ENCODE measurements at places on chromosomes 3 and 15.

DNA sequence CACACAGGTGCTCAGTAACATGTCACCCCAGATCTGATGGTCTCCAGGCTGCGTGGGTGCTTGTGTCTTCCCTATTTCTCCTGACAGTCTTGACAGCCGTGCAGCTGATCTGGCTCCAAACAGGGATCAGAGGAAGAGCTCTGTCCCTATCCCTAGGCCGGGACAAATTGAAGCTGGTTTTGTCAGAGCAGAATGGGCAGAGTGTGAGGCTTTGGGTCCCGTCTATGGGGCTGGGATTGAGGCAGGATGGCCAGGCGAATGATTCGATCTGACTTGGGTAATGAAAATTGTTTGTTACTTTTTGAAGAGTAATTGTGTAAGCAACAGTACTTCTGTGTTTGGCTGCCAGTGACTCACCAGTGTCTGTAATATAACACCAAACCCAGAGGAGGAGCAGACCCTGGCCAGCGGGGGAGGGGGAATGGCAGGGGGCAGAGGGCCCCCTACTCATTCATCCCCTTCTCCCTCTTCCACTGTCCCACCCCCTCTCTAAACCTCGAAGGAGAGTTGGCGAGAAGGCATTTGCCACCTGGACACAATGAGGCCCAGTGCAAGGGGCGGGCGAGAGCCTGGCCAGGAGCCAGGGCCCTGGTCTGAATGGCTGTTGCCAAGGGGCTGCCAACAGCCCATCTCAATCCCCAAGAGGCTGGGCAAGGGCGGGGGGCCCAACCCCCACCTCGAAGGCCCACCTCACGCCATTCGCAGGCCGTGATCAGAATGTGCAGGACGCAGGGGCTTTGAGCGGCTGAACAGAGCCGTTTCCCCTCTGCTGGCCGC is 4.9 kb upstream of the MAGEF1 start:
- DNase-seq: peak; percentile 39

DNA sequence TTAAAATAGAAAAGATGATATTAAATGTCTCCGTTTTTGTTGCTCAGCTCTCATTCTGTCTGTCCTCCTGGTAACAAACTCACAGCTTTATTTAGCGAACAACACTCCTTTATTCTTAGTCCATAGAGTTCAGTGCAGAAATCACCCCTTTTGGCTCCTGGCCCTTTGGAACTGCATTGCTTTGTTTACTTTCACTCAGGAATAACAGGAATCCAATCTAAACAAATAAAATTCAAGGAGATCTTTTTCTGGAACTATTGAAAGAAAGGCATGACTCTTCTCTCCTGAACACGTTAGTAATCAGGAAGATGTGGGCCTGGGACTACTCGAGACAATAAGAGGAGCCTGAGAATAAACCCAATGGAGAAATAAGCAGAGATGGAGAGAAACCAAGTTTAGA is 409.2 kb downstream of the DIPK2A start:
- DNase-seq: no peak

DNA sequence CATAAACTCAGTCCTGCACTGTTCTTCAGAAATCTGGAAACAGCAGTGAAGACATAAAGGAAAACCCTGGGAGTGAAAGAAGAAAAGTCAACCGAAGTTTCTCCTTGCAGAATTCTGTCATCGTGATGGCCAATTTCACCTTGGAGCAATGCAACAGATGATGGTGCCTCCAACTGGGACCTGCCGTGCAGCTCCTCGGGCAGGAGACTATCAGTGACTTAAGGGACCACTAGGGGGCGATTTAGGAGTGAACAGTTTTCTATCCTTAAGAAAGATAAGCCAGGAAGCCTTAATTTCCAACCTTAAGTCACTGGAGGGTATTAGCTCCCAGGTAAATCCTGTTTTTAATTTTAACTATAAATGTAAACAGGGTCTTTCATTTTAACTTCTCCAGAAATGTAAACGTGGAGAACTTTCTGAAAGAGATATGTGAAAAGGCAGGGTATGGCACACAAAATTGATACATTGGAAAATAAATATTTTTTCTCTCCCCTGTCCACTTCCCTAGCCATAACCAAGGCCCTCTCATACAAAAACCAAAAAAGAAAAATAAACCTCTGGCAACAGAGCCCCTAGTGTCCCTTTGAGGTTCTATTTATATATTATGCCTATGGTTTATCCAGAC is 116.3 kb downstream of the PDZRN3 start:
- DNase-seq: peak; percentile 43

- DNase-seq: no peak
Measured at GRCh38 chr3:134998158-134998557, 203.1 kb downstream of the EPHB1 start.

DNA sequence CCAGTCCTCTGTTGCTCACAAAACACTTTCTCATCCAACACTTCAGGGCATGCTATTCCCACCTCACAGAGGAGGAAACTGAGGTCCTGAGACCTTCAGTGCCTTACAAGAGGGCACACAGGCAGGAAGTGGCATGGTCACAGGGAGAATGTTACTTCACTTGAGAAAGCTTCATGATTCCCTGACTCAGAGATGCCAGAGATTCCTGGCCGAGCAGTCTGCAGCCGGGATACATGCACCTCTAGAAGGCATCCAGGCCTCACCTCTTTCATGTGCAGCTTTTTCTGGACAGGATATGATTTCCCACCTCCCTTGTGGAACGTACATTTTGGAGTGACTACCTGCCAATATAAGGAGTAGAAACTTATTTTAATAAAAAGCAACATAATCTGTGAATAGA is 2.8 kb upstream of the SST start:
- no peak for DNase-seq

GRCh38 chr3:101063401-101063800 is 70.2 kb upstream of the ABI3BP start:
- DNase-seq: no peak

DNA sequence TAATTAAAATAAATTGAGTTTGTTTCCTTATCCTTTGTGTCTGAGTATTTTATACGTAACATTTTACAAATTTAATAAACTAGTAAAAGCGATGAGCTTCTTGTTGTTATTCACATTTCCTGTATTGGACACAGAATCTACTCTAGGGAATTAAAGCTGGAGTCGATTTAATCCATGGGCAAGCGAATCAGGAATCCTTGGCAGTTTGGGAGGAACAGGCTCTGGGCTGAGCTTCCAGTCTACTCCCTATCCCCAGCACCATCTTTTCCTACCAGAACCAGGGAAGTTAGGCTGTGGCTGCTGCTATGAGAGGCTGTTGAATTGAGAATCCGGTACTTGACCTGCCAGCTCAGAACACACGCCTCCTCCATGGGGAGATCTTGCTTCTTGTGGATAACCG is 437.3 kb upstream of the TPM1 start:
- DNase-seq: no peak

GRCh38 chr3:107441617-107442016 is 64.4 kb downstream of the CCDC54 start:
- DNase-seq: no peak

DNA sequence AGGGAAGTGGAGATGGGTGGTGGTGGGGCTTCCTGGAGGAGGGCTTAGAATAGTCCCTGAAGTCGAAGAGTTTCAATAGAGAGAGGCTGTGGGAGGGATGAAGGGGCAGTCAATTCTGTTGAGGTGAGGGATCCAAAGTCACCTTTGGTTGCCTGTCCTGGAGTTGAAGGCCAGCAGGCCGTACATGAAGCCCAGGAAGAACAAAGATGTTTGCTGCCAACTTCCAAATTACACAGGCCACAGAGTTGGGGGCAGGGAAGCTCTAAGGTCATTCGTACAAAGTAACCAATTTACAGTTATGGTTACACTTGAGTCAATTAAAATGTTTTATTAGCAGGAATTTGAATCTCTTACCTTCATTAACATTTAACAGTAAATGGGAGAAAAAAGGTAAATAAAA is 77.9 kb downstream of the FOXB1 start:
- DNase-seq: no peak

- no peak for DNase-seq
Measured at GRCh38 chr3:77407441-77407840, 367.5 kb downstream of the ROBO2 start.

DNA sequence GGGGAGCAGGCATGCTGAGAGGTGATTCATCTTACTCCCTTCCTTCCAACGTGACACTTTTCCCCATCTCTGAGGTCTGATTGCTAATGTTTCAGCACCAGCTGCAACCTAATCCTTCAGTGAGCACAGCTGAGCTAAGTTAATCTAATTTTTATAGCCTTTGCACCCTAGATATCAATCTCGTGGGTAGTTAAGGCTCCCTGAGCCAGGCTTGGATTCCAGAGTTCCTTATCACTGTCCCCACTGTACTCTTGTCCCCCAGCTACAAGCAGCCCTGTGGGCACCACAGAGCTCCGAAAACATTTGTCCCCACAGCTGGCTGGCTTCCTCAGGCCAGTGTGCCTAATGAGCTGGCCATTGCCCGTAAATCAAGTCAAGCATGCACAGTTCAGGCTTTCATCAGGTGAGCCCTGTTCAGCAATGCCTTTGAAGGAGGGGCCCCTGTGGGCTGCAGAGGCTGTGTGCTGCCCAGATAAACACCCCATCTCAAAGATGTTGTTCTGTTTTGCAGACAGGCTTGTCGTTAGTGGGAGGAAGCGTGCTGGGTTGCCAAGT is 376.9 kb upstream of the RASGRP1 start:
- no peak for DNase-seq

DNA sequence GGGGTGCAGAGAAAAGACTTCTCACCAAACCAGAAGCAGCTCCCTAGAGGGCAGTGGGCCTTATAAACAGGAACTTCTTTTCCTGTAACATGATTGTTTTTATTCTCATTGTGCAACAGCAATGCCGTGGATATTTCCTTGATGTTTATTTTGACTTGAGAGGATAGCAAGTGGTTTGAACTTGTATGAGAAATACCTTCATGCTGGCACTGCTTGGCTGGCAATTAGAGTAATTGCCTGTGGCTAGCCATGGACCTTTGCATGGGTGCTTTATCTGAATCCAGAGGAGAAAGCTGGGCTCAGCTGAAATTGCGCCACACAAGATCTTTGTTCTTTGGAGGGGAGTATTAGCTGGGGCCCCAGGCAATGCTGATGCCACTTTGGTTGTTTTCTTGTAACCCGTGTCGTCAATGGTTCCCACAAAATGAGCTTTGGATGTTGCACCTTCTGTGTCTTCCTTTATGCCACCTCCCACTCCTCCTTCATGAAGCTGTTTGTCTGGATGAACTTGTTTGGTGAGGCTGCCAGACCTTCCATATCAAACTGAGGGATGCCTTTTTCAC is 37.9 kb downstream of the CMTM8 start:
- no peak for DNase-seq

DNA sequence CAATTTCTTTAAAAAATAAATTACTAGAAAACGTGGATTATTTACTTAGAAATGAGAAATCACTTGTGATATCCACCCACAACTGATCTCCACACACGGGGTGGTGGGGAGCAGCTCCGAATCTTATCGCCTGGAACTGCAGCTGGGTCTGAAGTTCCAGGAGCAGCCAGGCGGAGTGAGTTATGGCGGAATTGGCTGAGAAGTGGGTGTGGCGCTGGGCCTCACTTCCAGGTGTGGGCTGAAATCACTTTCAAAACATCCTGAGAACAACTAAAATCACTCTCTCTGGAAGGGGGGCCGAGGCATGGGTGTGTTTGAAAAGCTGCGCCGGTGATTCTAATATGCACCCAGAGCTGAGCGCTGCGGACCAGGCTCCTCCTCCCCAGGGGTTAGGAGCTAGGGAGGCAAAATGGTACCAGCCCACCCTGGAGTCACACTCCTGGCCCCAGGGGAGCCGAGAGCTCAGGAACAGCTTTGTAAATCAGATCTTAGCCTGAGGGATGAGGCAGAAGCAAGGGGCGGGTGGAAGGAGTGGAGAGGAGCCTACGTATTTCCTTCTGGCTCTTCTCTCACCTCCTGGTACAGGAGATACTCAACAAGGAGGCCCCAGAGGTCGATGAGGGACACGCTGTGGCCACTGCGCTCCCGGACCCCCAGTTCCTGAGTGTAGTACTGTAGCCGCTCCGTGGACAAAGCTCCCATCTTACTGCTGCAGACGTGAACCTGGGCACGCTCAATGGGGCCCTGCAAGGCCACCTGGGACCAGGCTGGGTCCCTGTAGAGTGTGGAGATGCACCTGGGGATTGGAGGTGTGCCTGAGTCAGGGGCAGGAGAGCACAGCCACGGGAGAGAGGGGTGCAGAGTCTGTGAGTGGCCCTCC is 9.6 kb downstream of the PLA2G4F start:
- no peak for DNase-seq

GRCh38 chr3:122947738-122948137 is 79.8 kb downstream of the SEMA5B start:
- DNase-seq: no peak

DNA sequence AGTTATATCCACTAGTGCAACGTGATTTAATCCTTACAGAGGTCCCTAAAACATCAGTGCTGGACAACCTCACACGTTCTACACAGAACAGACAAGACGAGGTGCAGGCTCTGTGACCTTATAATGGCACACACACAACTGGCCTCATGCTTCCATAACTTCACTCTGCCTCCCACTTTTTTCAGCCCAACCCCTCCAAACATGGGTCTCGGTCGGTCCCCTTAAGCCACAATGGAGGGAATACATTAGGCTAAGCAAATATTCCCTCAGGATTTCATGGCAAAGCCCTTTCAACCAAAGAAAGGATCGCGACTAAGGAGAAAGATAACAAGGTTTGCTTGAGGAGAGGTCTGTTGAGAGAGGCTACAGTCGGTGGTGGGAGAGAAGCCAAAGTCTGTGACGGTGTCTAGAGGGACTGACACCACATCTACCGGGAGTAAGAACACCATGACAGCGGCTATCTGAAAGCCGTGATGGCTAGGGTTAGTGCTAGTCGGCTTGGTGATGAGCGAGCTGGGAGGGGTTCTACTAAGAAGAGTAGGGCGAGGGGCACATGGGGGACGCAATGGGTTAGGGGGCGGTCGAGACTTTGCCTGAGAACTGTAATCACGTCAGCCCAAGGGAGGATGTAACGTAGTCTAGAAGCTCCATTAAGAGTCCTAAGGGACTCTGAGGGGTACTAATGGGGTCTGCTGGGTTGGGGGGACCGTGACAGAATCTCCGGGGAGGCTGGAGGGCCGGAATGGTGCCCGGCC is 1.0 kb downstream of the MYO9A start:
- no peak for DNase-seq

- DNase-seq: no peak
Measured at GRCh38 chr15:75153087-75153486, 48.6 kb upstream of the C15orf39 start.

GRCh38 chr3:105526360-105527111 is 159.8 kb downstream of the ALCAM start:
- DNase-seq: peak; percentile 5

DNA sequence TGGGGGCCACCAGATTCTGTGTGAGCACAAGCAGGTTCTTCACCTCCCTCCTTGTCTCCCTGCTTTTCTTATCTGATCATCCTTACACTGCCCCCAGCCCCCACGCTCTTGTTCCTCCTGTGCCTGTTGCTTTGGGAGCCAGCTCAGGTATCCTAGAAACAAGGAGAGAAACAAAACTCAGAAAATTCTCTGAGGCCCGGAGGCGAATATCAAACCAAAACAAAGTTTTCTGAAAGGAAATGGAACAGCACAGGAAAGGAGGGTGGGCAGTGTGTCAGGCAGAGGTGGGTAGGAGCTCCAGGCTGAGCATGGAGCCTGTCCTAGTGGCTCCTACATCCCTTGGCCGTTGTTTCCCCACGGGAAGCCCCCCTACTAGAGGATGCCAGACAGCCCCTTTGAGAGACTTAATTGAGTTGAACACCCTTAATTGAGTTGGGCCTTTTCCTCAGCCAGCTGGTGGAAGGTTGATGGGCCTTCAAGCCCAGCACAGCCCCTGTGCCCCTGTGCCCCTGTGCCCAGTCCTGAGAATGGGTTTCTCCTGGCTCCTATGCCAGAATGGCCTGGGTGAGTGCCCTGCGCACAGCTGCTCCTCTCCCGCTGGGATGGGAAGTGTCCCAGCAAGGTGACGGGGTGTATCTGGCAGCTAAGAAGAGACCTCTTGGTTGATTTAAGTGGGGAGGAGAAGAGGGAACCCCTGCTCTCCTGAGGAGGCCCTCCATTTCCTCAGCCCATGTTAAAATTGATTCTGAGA is 22.8 kb upstream of the JMJD7 start:
- no peak for DNase-seq
